Ammon's horn (tissue), 1 donor: ENCODE measurements at places on chromosomes 5 and 9.

DNA sequence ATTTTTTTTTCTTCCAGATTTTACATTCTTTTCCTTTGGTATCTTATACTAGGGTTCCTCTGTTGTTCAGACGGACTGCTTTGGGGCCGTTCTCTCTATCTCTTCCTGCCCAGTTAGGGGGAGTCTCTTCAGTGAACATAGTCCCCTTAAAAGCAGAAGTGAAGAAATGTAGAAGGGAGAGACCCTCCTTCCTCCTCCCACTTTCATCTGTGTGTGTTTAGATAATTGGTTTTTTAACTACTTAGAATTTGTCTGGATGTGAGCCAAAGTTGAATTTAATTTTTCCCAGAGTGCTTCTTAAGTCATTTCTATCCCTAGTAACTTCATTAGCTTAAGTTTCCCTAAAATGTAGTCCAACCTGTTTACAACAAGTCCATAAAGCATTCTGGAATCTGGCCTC is 167.5 kb downstream of the HACD4 start:
- no peak for DNase-seq

- no peak for DNase-seq
Measured at GRCh38 chr5:141511771-141512325, 23.0 kb downstream of the PCDHGC5 start.

GRCh38 chr5:84430863-84431663 is 46.4 kb upstream of the EDIL3 start:
- peak; percentile 71 for DNase-seq

- no peak for DNase-seq
Measured at GRCh38 chr9:134839455-134840125, 41.0 kb upstream of the FCN2 start.

DNA sequence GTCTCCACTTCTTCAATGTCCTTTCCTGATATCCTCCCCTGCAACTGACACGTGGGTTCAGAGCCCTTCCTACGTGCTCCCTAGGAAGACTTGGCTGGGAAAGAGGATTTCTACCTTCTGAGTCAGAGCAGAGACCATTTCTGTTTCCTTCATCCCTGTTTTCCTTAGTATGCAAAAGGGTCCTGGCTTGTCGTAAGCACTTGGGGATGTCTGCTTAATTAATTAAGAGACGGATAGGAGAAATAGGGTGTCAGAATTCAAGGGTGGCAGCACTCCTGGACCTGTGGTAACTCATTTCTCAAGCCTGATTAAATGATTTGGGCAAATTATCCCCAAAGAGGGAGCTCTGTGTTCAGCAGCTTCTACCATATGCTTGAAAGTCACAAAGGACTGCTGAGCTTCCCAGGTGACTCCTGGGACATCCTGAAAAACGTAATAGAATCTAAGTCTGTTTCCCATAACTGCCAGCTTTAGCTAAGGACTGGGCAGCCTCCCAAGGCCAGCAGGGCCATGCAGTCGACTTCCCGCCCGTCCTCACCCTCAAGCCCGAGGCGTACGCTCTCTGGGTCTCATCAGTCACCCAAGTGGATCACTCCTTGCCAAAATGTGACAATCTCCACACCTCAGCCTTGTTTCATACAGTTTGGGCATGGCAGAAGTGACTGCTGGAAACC is 20.5 kb downstream of the ABCA1 start:
- DNase-seq, result no peak

DNA sequence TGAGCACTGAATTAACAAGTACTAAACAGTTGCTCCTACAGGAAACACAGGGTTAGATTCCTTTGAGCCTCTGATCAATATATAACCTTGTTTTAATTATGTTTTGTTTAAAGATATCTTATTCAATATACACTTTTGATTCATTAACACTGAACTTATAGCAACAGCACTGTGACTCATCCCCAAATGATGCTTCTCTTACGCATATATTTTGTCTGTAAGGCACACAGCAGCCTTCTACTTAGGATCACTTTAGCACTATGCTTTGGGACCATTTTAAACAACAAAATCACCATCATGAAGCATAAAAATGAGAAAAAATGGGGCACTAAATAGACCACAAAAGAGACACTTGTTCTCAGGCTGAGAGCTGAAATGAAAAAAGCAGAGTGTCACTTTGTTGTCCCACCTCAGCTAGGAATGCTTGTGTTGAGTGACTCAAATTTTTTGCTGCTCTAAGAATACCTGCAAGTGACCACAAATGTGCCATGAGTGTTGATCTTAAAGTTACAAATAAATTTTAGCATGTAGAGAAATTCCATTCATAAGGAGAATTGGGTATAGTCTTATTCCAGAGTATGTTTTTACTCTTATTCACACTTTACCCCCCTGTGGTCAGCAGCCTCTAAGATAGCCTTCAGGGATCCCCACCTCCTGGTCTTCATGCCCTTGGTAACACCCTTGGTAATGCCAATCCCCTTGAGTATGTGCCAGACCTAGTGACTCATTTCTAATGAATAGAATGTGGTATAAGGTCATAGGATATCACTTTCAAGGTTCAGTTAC is 252.7 kb upstream of the IL12B start:
- DNase-seq, result no peak

DNA sequence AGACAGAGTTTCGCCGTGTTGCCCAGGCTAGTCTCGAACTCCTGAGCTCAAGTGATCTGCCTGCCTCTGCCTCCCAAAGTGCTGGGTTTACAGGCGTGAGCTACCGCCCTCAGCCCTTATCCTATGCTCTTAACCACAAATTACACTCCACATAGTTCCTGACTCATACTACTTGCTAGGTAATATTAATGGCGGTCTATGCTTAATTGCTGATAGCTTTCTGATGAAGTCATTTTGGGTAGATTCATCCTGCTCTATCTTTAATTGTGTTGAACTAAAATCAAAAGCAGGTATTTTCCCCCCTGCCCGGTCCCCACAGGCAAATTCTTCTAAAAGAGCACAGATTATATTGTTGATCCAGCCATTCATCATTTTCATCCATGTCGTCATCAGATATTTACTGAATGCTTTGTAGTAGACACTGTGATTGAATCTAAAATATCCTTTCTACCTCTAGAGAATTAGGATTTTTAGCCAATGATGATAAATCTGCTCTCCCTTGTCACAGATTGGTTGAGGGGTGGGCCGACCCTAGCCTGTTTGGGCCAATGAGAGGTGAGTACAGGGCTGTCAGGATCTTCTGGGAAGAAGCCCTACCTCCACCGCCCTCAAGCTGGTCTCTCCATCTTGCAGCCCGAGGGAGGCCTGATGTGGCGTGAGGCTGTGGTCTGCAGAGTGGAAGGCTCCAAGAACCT is 144.8 kb downstream of the NR3C1 start:
- no peak for DNase-seq

DNA sequence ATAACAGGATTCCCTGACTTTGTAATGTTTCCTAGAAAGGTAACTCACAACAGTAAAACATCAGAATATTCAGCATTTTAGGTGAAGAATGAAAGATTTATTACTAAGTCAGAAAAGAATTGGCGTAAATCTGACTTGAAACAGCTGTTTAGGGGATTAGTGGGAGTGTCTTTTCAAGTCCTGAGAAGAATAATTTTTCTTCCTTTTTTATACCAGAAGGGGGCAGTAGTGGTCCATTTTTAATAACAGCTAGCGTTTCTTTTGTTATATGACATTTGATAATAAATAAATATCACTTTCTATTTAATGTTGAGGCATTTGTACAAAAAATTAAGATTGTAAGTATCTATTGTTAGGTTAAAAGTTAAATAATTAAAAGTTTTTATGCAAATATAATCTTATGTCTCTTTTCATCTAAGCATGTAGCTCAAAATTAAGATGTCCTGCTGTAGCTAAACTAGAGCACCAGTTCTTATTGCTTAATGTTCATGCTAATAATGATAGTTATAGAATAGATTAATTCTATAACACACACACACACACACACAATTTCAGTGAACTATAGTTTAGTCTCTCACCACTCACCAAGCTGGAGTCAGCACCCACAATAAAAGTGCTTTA is 258.7 kb upstream of the ARRDC3 start:
- DNase-seq, result peak; percentile 5

DNA sequence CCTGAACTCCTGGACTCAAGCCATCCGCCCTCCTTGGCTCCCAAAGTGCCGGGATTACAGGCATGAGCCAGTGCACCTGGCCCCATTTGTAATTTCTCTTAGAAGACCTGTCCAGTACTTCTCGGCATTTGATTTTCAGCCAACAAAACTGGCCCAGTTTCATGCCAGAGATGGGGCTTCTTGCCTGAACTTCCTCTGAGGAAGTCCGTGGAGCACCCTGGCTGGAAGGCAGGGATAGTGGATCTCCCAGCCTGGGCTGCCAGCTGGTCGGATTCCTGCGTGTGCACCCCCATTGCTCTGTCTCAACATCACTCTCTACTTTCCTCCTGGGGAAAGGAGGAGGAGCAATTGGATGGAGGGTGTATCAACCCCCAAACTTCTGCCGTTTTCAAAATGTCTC is 39.0 kb downstream of the FAM78A start:
- no peak for DNase-seq

DNA sequence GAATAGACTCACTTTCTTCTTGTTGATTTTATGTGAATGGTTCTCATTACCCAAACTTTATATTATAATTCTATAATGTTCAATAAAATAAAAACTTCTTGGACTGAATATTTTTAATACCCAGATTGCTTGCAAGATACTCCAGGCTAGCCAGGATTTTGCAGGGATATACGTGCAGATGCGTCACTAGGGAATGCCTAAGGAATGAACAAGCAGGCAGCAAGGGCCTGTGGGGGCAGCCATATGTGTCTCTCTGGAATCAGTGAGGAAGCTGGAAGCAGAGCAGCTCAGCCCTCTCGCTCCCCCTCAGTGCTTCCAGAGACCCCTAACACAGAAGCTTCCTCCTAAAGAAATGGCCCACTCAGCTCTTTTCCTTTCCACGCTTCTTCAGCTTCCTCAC is 457.4 kb downstream of the CCDC171 start:
- DNase-seq, result no peak

- DNase-seq, result no peak
Measured at GRCh38 chr5:34930462-34930844, 1.1 kb downstream of the DNAJC21 start.

DNA sequence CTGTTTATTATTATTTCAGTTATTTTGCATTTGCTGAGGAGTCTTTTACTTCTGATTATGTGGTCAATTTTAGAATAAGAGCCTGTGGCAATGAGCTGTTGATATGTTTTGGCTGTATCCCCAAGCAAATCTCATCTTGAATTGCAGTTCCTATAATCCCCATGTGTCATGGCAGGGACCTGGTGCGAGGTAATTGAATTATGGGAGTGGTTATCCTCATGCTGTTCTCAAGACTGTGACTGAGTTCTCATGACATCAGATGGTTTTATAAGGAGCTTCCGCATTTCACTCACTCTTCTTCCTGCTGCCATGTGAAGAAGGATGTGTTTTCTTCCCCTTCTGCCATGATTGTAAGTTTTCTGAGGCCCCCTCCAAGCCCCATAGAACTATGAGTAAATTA is 114.9 kb upstream of the SLCO6A1 start:
- no peak for DNase-seq

DNA sequence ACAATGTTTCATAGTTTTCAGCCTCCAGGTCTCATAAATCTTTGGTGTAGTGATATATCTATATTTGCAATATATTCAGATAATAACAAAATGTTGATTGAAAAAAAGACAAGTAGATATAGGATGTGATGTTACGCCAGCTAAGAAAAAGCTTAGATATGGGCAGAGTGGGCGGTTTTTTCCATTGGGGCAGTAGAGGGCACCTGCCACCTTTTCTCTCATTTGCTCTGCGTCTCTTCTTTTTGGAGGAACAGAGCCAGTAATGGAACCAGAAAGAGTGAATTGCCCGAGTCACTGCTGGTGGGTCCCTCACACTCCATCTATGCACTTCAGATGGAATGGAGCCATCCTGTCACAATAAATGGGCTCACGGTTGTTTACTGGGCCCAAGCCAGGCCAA is 62.1 kb upstream of the FANCC start:
- DNase-seq, result no peak

GRCh38 chr9:15606643-15607472 is 54.0 kb downstream of the CCDC171 start:
- DNase-seq, result no peak

GRCh38 chr5:143758750-143759149 is 53.2 kb upstream of the HMHB1 start:
- DNase-seq, result no peak

- no peak for DNase-seq
Measured at GRCh38 chr5:53476531-53477480, 3.6 kb upstream of the FST start.

GRCh38 chr5:67303356-67303755 is 106.8 kb upstream of the CD180 start:
- no peak for DNase-seq

GRCh38 chr5:108345541-108346171 is 36.2 kb downstream of the FBXL17 start:
- peak; percentile 37 for DNase-seq

DNA sequence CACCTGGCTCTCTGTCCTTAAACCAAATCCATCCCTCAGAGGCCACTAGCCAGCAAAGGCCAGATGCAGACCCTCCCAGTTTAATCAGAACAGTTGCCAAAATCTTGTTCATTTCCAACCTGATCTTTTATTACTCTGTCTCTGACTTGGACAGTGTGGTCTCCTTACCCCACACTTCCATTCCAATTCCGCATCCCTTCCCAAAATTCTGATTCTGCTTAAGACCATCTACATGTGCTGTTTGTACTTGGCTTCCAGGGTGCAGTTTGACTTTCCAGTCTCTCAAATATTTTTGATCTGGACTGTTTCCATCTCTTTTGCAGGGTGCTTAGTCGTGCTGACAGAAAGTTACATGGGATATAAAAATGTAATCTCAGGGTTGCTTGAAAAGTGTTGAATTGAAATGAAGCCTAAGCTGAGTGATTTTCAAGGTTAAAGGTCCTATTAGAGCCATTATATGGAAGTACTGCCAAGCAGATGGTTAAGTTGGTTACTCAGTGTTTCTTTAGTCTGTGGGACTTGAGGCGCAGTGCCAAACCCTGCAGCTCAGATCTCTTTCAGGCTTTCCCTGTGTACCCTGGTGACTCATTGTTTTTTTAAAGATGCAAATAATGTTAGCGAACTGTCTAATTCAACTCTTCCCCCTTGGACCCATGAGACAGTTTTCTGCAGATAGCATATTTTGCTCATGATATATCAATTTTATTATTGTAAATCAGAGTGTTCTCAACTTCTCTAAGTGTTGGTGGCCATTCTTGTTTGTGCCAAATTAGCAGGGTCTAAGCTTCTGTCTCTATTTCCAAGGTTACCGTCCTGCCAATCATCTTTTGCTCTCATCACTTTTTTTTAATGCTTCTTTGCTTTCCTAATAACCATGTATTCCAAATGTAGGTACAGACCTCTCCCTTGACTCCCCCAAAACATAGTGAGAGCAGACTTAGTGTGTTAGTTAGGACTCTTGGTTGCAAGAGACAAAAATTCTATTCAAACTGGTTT is 18.2 kb upstream of the DCP2 start:
- DNase-seq, result peak; percentile 39
